ENCODE measurements at places on chromosomes 6 and 20.

DNA sequence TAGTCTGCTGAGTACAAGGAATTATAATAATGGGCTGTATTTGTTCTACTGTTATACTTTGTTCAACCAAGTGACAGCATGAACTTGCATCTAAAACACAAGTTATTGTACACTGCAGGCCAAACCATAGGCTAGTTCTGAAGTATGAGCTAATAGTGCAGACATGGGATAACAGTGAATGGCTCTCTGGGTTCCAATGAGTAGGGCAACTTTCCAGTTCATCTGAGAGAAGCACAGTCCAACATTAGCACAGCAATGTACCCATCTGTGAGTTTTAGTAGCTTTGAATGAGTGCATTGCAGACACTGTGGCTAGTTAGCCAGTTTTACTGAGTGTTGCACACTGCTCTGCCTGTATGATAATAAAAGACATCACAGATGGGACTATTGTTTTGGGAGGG lies 56.5 kb upstream of the FUT9 start:
- DNase-seq, result no peak

DNA sequence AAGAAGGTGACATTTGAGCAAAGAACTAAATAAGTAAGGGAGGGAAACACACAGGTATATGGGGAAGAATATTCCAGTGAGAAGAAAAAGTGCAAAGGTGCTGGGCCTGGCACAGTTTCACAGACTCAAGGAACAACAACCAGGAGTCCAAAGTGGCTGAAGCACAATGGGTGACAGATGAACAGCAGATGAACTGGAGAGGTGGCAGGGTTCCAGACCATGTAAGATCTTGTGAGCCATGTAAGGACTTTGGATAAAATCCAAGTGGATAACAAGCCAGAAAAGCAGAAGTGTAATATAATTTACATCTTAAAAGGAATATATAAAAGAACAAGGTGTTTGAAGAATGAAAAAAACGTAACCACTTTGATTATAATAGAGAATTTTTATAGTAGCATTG lies 87.9 kb downstream of the MMS22L start:
- DNase-seq, result no peak

DNA sequence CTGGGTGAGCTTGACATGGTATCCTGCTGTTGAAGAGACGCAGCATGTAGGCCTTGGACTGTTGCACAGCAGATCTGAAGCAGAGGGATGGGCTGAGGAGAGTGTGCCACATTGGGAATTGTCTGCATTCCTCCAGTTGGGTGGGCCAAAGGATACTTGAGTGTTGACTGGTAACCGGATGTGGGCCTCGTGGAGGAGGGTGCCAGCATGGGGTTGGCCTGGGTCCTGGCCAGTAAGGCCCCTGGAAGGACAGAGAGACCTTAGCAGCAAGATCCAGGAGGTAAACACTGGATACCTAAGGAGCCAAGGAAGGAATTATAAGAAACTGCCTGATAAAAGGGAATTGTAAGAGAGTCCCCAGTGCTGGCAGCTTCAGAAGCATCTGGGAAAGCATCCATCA lies 76.9 kb downstream of the FIG4 start:
- peak; percentile 47 for DNase-seq

- peak; percentile 73 for DNase-seq
These were observed 73.2 kb downstream of the ATRN start for GRCh38 chr20:3543901-3544507.

GRCh38 chr6:109344226-109344625 lies 38.0 kb downstream of the CD164 start:
- peak; percentile 57 for DNase-seq

DNA sequence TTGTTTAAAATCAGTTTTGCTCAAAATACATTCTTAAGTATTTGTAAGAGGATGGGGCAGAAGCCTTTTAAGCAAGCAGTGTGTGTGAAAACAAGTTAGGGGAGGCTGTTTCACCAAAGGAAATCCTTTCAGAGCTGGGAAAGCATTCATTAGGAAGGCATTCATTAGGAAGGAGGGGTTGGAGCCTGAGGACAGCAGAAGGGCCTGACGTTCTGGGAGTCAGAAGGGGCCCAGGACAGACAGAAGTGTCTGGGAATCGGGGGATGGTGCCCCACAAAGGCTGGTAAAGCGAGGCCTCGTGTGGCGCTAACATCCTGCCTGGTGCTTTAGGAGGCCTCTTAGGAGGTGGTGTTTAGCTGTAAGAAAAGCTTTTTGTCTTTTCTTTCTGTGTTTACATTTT lies 80.6 kb upstream of the NXT1 start:
- DNase-seq, result no peak

DNA sequence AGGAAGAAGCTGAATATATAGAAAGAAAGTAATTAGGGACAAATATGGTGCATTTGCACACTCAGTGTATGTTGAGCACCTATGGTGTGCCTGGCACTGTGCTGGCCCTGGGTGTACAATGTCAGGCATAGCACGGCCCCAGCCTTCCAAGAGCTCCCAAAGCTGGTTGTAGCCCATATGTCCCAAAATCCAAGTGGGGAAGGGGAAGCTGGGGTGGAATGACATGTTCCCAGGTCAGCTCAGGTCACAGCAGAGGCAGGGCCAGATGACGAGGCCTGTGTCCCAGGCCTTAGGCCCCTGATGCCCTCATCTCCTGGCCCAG lies 170.0 kb downstream of the VEGFA start:
- DNase-seq, result no peak

DNA sequence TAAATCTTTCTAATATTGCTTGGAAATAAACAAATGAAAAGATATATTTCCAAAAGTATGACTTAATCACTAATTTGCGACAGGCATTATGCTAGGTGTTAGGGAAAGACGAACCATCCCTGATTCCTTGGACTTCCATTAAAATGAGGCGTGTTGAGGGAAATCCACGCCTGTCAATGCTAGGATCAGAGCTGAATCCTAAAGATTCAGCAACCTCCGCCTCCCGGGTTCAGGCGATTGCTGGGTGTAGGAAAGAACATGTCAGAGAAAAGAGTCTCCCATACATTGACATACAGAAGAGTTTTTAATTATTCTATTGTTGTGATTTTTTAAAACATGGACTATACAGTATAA lies 16.8 kb upstream of the PRSS16 start:
- no peak for DNase-seq

DNA sequence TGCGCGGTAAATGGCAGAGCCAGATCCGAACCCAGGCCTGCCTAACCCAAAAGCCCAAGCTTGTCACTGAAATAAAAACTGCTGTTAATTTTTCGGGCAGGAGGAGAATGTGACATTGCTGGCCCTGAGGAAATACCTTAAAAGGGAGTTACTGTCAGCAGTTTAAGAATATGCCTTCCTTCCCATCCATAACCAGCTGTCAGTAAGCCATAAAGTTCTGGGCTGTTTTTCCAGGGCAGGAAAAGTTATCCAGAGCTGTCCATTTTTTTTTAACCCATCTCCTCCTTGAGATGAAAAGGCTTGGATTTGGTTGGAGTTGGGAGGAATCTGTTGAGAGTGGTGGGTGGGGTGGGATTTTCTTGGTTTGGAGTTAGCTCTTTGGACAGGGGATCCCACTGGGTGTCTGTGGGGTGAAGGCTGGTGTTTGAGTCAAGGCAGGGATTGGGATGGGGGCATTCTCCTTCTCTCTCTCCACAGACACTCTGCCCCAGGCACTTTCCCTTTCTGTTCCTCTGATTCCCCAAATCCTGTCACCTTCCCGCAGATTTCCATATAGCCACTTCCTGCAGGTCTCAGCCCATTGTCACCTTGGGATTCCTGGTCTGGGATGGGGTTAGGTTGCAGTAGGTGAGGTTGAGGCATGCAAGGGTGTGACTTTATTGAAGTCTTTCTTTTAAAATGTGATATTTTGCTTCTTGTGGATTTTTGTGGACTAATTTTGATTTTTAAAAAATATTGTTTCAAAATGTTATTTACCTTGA lies 4.3 kb upstream of the KCNG1 start:
- DNase-seq, result no peak

GRCh38 chr20:23399568-23400241 lies 21.6 kb downstream of the NAPB start:
- DNase-seq, result peak; percentile 15

DNA sequence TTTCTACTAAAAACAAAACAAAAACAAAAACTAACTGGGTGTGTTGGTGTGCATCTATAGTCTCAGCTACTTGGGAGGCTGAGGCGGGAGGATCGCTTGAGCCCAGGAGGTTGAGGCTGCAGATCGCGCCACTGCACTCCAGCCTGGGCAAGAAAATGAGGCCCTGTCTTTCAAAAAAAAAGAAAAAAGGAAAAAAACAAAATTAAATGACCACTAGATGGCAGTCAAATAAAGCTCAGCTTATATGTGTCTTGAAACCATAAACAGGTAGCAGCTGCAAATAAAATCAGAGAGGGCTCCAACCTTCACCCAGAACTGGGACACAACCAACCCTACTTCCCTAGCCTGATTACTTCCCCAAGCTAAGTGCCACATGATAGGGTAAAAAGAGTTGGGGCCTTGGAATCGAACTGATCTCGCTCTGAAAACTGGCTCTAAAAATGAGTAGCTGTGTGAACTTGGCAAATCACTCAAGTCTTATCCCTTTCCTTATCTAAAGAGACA lies 67.1 kb upstream of the ADGRF4 start:
- peak; percentile 92 for DNase-seq

- DNase-seq, result no peak
These were observed 21.6 kb upstream of the TULP4 start for GRCh38 chr6:158290659-158291058.

- DNase-seq, result no peak
These were observed 217.1 kb downstream of the SMOC2 start for GRCh38 chr6:168658059-168658458.

DNA sequence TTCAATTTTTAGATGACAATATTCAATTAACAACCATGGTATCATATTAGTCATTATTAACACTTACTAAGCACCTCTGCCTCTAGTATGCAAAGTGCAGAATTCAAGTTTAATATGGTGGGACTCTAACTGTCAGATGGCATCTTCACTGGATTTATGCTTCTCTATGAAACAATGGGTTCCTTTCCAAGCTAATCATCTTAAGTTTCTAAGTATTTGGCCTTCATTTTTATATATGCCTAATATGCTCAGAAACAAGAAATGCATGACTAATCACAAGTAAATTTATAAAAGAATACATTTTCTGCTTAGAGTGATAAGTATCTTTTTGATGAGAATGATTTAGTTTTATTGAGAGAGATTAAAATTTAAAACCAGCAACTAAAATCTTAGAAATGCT lies 144.7 kb downstream of the HIVEP2 start:
- DNase-seq, result no peak

GRCh38 chr20:54650052-54650719 lies 174.8 kb downstream of the DOK5 start:
- DNase-seq, result no peak

GRCh38 chr6:62298745-62299392 lies 12.8 kb upstream of the KHDRBS2 start:
- DNase-seq, result no peak

- DNase-seq, result peak; percentile 44
These were observed 29.3 kb upstream of the CTAGE9 start for GRCh38 chr6:131740161-131740560.

Measured in PC-3 (cell line).